ENCODE measurements at places on chromosomes 5 and 9.

GRCh38 chr5:113217619-113218184 lies 217.1 kb downstream of the TSSK1B start:
- no peak for DNase-seq

DNA sequence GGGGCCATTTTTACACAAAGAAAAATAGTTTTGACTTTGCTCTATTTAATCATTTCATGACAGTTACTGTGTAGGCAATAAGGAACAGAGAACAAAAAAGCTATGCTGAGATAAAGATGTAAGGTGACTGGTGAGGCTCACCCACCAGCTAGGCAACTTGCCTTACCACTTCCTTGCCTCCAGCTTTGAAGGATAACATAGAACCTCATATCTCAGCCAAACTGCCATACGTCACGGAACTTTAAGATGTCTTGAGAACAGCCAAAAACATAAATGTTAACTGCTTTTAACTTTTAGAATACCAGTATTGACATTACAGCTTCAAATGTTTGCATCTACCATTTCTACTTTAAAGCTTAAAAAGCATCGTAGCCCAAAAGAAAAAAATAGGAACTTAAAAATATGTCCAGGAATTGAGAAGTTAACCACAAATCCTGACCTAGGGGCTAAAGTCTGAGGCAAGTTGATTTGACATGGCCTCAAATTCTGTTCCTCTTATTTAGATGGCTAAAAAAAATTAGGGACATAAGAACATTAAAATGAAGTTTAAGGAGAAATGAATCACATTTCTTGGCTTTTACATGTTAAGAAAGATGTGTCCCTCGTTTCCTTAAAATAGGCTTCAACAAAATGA lies 7.7 kb upstream of the GCNT4 start:
- no peak for DNase-seq

DNA sequence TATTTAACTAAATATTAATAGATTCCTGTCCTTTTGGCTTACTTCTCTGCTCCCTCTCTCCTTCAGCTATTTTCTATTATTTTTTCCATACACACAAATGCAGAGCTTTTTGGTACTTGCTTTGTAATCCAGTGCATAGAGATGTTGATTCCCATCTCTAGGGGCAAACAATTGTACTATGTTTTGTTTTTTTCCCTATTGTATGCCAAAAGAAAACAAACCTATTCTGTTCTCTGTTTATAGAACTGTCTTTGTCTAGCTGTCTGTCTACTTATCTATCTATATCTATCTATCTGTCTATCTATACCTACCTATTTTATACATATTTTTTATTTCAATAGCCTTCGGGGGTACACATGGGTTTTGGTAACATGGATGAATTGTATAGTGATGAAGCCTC lies 121.6 kb upstream of the LIFR start:
- DNase-seq: no peak

GRCh38 chr5:42750507-42750906 lies 6.1 kb upstream of the CCDC152 start:
- no peak for DNase-seq

- DNase-seq: no peak
Measured at GRCh38 chr5:138095100-138095907, 11.5 kb downstream of the WNT8A start.

DNA sequence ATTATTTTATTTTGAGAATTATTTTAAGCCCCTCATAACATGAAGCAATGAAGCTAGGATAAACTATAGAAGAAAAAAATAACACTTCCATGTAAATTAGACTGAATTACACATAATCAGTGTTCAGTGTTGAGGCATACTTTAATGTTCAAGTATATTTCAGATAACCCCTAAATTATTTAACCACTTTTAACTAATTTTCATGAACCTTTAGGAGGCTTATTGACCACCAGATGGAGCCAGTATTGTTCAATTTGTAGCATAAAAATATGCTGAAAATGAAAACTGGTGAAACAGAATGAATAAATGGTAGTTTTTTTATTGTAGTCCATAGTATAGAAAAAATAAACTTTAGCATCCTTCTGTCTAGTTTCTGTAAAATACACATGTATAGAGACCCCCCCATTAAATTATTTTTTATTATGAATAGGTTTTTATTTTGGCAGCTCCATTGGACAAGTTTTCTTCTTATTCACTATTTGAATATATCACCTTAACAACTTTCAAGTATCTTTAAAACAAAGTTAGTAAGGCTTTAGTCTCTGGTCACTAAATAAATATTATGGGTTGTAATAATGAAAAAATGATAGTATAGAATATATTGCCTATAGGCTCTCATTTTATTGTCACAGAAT lies 190.1 kb downstream of the CWC27 start:
- no peak for DNase-seq

GRCh38 chr9:40913928-40914673 lies 214.4 kb downstream of the FOXD4L6 start:
- DNase-seq: no peak

- DNase-seq: no peak
Measured at GRCh38 chr5:24629798-24630197, 15.0 kb downstream of the CDH10 start.

DNA sequence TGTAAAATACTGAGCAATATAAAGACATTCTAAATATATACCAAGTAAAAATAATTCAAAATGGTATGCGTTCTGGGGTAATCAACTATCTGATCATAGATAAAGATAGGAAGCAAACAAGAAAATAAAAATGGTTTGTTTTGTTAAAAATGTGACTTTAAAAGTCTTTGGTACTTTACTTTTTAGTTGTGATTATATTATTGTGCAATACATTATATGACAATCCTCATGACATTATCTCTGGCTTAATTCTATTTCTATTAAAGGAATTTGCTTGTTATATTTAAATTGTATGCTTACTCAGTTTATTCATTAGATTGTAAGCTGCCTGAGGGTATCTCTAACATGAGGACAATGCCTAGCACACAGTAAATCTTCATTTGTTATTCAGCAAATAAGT lies 477.9 kb downstream of the TMEM38B start:
- no peak for DNase-seq

DNA sequence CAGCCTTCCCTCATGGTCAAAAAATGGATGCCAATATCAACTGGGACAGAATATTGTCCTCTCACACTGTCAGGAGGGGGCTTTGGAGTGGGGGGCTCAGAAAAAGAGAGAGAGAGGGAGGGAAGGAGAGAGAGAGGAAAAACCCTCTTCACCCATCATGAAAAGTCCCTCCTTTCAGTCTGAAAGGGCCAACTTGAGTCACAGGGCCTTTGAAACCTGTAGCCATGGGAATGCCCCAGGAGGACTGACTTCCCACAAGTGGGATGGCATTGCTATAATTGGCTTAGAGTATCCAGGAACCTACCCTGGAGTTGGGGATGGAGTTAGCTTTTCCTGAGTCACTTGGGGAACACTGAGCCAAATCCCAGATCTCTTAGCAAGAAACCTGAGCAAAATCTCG lies 41.2 kb downstream of the DNAJC21 start:
- no peak for DNase-seq

DNA sequence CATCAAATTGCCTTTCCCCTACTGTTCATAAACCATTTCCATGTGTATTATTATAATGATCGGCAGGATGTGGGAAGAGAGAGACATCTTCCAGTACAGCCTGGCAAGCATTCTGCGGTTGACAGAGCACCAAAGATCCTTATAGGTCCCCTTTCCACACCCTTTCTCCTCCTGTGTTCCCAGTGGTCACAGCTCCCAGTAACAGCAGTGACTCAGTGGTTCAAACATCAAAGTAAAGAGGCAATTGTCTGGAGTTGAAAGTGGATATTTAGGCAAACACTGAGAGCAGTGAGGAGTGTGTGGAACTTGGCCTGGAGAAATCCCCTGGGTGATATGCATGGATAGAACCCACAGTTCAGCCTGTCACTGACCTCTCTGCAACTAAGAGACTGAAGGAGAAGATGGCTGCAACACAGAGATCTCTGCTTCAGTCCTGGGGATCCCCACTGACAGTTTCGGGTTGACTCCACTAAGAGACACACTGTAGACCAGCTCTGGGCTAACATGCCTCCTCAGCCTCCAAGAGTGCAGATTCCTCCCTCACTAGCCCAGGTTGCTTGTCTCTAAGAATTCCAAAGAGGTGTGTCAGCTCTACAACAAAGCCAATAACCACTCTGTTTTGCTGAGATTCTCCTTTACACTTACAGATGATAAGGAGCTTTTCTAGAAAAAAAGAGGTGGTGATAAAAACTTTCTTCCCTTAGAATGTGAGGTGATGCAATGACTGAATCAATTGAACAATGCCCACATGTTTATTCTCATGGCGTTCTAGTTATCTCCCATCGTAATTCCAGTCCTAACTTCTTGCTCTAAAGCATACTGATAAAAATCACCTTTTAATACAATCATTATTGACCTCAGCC lies 94.4 kb upstream of the IL6ST start:
- DNase-seq: no peak

- no peak for DNase-seq
Measured at GRCh38 chr9:115398313-115398650, 280.3 kb upstream of the TNC start.

- DNase-seq: no peak
Measured at GRCh38 chr5:102815540-102816332, 60.6 kb downstream of the PAM start.

DNA sequence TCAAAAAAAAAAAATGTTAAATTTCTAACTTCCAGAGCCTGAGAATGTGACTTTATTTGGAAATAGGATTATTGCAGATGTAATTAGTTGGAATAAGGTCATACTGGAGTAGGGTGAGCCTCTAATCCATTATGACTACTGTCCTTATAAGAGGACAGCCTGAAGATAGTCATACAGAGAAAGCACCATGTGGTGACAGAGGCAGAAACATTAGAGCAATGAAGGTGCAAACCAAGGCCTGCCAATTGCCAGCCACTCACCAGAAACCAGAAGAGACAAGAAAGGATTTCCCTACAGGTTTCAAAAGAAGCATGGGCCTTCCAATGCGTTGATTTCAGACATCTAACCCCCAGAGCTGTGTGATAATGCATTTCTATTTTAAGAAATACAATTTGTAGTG lies 659.2 kb upstream of the CHD1 start:
- DNase-seq: no peak

DNA sequence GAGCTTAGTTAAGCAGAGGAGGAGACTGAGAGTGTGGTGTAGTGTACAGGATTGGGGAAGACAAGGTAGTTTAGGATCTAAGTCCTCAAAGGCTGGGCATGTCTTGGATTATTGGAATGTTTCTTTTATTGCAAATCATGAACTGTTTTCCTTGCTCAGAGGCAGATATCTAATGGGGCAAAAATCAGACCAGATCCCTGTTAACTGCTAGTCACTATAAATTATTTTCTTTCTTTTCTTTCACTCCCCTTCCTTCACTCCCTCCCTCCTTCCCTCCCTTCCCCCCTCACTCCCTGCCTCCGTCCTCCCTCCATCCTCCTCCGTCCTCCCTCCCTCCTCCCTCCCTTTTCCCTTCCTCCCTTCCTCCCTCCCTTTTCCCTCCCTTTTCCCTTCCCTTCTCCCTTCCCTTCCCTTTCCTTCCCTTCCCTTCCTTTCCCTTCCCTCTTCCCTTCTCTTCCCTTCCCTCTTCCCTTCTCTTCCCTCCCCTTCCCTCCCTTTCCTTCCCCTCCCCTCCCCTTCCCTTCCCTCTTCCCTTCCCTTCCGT lies 117.9 kb downstream of the WDR70 start:
- DNase-seq: no peak

GRCh38 chr9:135047521-135047920 lies 39.9 kb upstream of the OLFM1 start:
- DNase-seq: no peak

DNA sequence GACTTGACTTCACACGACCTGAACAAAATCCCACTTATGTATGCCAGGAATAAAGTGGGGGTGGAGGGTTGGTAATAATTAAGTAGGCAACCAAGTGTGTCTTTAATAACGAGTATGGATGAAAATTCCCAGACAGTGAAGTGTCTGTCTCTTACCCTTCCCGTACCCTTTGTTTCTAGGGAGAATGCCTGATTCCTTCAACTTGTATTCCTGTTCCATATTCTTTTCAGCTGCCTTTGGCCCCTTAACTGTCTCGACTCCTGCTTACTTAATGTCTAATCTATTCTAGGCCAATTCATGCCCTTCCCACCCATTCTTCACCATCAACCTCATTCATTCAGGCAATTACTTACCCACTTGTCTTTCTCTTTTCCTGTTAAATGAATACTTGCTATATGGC lies 380.5 kb downstream of the RAB3C start:
- no peak for DNase-seq

GRCh38 chr5:124176692-124177091 lies 569.7 kb downstream of the ZNF608 start:
- no peak for DNase-seq
